ENCODE measurements at places on chromosomes 3 and 15. TPM values are rescaled to one million over a fixed set of nuclear protein-coding genes. Genes with fewer than 3 reads are reported as not detected.

GRCh38 chr3:100269001-100269400 lies 8.2 kb downstream of the TBC1D23 start:
- no peak for DNase-seq

DNA sequence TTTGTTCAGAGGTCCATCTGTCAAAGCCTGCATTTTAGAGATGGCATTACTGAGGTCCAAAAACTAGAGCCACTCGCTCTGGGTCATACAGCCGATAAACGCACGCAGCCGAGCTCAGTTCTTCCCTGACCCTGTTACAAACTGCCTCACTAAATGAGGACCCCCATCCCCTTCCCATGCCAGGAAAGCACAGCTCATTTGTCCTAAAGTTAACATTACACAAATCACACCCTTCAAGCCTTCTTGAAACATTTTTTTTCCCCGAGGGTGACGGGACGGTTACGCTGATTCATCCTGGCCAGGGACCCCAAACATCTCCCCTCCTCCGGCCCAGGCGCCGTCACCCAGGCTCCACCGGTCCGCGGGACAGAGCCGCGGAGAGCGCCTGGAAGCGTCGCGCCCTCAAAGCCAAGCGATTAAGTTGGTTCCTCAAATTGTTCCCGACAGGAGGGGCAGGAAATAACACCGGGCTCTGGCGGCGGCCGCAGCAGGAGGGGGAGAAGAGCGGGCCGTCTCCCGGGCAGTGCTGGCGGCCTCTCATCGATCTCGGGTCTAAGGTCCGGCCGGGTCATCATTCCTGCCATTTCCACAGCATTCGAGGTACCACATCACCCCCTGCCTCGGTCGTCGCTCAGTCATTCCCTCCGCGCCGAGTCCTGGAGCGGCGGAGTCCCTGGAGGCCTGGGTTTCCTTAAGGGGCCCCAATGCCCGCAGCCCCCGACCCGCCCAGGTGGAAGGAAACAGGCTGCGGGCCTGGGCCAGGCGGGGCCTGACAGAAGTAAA lies 619 bp upstream of the CMTM8 start:
- DNase-seq = no peak

- no peak for DNase-seq
Observed at GRCh38 chr15:63354821-63355650, 26.6 kb downstream of the CA12 start.

GRCh38 chr3:133468251-133468721 lies 68.4 kb downstream of the BFSP2 start:
- DNase-seq = no peak

Gene RFC4
- total RNA-seq = 12.3 TPM

Gene ARGFX
- total RNA-seq = not detected

All from mammary epithelial cell (primary cell).